ENCODE measurements at places on chromosomes 4 and X.

DNA sequence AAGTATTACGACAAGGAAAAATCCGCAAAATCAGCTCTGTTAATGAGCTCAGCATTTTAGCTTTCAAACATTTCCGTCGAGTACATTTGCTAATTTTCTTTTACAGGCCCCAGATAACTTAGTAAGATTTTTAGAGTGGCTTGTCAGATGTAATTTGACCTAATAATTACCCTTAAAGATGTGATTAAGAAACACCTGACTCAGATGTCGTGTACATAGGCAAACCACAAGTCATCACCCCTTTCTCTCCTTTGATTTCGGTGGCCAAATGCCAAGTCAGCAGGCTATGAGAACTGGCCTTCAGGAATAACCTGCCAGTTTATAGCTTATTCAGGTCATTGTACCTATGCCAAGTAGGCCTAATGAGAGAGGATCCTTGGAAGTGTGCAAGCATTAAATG lies 369.6 kb downstream of the PCDH7 start:
- DNase-seq, result no peak

DNA sequence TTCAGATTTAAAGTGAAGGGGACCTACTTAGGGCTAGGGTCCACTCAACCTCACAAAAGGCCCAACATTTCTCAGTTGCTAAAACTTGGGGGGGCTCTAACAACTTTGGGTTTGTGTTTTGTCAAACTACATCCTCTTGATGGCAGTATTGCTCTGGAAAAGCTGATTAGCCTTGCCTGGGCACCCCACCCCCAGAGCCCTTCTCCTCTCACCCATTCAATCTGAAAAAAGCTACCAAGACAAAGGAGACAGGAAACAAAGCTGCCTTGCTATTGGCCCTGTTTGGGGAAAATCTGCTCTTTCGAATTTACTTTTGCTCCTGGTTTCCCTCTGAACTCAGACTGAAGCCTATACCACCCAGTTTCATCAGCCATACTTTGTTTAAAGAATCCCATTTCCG lies 195.2 kb upstream of the STK26 start:
- DNase-seq, result no peak

GRCh38 chr4:148015468-148015867 lies 283.6 kb downstream of the ARHGAP10 start:
- DNase-seq, result no peak

DNA sequence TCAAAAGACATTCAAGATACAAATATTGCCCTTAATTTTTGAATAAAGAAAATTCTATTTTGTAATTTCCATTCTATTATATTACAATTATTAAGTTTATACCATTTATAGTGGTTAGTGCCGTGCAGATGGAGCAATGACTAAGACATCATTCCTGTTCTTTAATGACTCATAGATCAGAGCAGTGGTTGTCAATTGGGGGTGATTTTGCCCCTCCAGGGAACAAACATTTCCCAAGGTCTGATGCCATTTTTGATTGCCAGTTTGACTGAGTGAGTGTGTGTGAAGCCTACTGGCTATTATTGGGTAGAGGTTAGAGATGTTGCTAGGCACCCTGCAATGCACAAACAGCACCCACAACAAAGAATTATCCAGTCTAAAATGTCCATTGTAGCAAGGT lies 97.9 kb upstream of the DDIT4L start:
- DNase-seq, result no peak

GRCh38 chrX:118968031-118968430 lies 6.4 kb upstream of the LONRF3 start:
- no peak for DNase-seq
